ENCODE measurements at places on chromosomes 13 and 19.

DNA sequence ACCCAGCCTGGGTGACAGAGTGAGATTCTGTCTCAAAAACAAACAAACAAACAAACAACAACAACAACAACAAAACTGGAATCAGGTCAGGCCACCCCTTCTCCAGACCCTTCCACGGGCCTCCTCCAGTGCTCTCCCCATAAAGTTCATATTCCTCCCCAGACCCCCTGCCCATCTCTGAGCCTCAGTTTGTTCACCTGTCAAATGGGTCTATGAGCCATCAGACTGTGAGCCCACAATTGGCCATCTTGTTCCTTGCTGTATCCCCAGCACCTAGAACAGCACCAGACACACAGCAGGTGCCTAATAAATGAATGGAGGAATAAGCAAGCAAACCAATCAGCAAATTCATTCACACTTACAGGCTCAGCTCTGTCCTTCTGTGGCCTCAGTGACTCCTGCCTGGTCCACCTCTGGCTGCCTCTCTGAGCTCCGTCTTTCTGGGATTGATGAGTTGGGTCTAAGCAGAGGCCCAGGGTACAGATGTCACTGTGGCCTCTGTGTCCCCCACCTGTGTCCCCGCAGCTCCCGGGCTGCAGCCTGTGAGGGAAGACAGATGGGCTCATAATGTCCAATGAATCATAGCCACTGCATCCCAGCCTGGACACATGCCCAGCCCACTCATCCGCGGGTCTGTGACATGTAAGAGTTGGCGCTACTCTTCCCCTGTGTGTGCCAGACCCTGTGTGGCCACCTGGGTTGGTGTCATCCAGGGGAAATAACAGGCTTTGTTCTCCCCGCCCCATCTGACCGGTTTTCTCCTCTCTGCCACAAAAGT, 19.6 kb upstream of the PTPRS start:
- no peak for DNase-seq

GRCh38 chr19:49879243-49879963, 1.9 kb downstream of the TBC1D17 start:
- no peak for DNase-seq

DNA sequence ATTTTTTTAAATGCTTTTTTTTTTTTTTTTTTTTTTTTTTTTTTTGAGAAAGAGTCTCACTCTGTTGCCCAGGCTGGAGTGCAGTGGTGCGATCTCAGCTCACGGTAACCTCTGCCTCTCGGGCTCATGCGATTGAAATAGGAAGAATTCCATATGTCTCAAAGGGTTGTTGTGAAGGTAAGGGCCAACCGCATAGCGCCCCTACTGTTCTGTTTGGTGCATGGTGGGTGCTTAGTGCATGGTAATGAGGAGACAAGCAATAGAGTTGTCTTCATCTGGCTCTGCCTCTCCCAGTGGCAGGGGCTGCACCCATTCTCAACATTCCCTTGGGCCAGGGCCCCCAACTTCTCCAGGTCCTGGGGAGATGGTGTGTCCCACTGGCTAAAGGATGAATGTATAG, 68.7 kb downstream of the RASL11A start:
- DNase-seq = peak; percentile 32

GRCh38 chr13:44302940-44303575, 70.6 kb upstream of the SERP2 start:
- DNase-seq = no peak

GRCh38 chr19:5882421-5882968, 12.2 kb upstream of the FUT5 start:
- no peak for DNase-seq

DNA sequence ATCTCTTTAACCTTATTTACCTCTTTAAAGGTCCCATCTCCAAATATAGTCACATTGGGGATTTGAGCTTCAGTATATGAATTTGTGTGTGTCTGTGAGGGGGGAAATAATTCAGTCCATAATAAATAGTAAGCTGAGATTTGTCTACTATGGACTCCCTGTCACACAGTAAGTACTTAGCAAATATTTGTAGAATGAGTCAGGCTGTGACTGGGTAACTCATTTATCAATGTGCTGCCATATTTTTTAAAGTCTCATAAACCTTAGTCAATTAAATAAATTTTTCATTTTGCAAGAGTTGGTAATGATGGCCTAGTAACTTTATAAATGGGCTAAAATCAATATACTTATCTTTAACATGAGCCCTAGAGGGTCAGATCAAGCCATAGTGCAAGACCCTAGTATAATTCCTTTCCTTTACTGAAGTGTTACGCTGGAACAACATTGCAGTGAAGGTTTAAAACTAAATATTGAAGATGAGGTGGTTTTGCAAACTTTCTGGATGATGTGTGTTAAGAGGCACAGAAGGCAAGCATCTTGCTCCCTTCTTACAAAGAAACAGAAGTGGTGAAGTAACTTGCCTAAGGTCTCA, 305.1 kb downstream of the KCNRG start:
- DNase-seq = no peak

DNA sequence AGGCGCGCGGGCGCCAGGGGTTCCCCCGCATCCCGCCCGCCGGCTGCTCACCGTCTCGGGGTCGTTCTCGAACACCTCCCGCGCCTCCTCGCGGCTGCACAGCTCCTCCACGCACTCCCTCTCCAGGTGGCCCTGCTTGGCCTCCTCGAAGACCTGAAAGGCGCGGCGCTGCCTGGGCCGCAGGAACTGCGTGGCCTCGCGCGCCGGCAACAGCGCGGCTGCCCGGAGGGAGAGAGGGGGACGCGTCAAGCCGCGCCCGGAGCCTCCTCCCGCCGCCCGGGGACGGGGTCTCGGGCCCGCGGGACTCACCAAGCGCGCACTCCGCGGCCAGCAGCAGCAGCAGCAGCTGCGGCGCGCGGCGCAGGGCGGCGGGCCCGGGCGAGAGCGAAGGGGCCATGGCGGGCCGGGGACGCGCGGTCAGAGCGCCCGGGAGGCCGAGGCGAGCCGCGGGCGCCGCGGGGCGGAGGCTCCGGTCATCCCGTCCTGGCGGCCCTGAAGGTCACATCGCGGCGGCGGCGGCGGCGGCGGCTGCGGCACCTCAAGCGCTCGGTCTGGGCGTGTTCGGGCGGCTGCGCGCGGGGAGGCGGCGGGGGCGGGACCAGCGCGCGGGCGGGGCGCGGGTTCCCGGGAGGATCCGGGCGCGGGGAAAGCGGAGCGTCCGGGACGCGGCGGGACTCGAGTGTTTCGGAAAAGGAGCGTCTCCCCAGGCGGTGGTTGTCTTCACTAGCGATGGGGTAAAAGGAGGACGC, at the start of gene GAS6:
Gene GAS6 (minus strand): TSS at position 553 of the 749 bp plus-strand sequence. CDS start 156 bp downstream, at position 397.
- DNase-seq = peak; percentile 20

GRCh38 chr19:44476559-44477408, 23.5 kb downstream of the ZNF180 start:
- no peak for DNase-seq

- no peak for DNase-seq
Measured at GRCh38 chr13:95955719-95956118, 97.5 kb downstream of the UGGT2 start.

GRCh38 chr19:13788991-13789390, 6.3 kb upstream of the ZSWIM4 start:
- DNase-seq = peak; percentile 17

GRCh38 chr19:7533925-7534480, 1.5 kb upstream of the PNPLA6 start:
- DNase-seq = peak; percentile 88

DNA sequence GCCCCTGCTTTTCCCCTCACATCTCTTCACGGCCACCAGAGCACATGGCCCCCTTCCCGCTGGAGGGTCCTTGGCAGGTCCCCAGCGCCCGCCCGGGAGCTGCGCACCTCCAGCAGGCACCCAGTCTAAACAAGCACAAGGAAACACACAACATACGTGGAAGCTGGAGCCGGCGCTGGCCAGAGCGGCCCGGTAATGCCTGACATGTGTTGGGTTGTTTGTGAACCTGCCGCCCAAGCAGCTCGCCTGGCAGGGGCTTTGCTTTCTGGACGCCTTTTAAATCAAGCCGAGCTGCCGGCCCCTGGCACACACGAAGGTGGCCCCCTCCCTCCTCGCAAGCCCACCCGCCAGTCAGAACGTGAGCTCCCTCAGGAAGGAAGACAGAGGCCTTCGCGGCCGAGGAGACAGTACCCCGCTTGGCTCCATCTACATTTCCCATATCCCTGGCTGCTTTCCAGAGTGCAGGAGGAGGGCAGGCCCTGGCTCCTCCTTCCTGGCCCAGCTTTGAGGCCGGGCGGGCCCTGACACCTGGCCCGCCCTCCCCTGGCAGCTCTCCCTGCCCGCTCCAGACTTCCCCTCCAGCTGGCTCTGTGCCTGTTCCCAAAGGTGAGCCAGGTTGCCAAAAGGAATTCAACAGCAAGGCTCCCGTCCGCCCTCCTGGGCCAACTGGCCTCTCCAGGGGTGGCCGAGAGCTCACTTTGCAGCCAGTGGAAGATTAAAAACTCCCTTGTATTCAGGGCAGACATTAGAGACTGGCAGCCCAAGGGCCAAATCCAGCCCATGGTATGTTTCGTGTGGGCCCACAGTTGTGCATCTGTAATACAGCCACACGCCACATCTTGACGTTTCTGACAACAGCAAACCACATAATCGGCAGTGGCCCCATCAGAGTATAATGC, 28.7 kb downstream of the COMP start:
- no peak for DNase-seq

GRCh38 chr13:40480915-40481516, 185.4 kb downstream of the FOXO1 start:
- DNase-seq = no peak

Data from activated naive CD4-positive, alpha-beta T cell treated with Interleukin-2 at 50 U/mL for 16 hours (primary cell).